ENCODE measurements at places on chromosomes 11 and 22.

GRCh38 chr11:83773950-83774880 is 488.0 kb upstream of the CCDC90B start:
- no peak for DNase-seq

- no peak for DNase-seq
These were observed 31.8 kb downstream of the PIK3IP1 start for GRCh38 chr22:31260474-31260856.

DNA sequence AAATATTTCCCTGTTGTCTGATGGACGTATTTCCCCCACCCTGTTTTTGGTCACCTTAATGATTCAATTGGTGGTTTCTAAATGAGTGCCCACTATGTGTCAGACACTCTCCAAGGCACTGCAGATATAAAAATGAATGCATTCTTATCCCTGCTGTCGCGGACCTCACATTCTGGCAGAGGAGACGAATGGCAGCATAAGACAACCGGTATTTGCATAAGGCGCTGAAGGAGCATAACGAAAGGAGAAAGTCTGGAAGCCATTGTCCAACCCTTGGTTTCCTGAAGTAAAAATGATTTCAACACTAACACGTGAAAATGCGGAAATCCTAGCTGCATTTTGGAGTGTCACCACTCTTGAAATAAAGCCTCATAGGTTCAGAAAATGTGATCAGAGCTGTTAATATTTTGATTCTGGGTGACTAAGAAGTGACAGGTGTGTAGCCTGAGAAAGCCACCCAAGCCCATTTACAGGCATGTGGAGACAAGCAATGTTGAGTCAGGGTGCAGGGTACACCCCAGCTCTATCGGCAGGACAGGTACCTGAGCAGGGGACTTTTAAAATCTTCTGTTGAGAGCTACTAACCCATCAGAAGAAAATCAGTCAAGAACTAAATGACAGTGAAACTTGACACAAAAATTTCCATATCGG is 10.1 kb upstream of the GAB2 start:
- no peak for DNase-seq

DNA sequence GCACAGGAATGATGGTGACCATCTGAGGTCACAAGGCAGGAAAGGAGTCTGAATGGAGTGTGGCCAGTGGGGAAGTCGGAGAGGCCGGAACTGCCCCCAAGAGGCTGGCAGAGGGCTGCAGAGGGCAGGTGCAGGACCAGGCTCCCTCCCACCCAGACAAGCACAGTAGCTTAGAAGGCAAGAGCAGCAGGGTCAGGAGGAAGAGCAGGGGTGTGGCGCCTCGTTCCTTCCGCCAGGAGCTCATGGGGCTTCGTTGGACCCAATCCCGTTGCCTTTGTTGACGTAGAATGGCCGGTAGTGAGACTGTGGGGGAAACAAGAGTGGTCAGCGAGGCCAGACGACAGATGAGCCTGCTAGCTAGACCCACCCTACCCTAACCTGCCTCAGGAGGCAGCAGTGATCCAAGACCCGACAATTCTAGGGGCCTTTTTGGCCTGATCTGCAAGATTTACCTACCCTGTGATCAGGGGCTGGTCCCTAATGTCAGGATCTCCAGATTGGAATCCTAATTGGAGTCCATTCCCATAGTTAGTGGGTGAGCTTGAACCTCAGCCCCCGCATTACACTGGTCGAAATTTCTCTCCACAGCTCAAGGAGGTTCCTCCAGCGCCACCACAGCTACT is 25.6 kb downstream of the TRIM29 start:
- DNase-seq: no peak

- DNase-seq: no peak
These were observed 15.8 kb upstream of the MRGPRD start for GRCh38 chr11:68996376-68997123.

DNA sequence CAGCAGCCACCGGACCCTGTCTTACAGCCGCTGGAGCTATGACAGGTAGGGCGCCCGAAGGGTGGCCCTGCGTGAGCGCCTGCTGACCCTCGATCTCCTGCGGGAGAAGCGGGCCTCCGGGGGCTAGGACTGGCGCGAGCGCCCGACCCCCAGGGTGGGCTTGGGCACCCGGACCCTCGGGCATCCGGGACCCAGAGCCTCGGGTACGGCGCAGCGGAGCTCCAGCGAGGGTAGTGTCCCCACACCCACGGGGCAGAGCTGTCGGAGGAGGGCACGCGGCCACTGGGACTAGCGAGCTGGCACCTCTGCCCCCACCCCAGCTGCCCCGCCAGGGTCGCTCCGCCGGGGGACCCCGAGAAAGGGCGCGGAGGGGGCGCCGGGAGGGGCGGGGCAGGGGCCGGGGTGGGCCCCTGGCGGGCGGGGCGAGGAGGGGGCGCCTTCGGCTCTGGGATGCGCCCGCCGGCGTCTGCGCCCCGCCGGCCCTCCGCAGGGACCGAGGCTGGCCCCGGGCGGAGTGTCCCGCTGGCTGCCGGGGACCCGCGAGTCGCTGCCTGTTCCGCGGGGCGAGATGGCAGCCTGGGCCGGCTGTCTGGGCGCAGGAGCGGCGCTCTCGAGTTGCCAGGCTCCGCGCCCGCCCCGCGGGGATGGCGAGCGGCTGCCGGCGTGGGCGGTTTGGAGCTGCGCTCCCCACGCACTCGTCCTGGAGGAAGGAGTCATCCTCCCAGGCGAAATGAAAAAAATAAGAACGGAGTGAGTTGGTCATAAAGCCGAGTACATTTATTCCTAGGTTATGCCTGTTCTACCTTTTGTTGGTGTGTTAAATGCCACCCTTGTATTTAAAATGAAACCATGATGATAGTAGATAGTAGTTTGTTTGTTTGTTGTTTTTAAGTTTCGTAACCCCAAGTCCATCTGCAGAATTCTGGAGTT is 32.4 kb downstream of the EIF3F start:
- no peak for DNase-seq

- peak; percentile 34 for DNase-seq
These were observed 162.0 kb downstream of the DSCAML1 start for GRCh38 chr11:117634756-117635603.

- DNase-seq: no peak
These were observed 58.3 kb upstream of the EMID1 start for GRCh38 chr22:29147331-29147899.

DNA sequence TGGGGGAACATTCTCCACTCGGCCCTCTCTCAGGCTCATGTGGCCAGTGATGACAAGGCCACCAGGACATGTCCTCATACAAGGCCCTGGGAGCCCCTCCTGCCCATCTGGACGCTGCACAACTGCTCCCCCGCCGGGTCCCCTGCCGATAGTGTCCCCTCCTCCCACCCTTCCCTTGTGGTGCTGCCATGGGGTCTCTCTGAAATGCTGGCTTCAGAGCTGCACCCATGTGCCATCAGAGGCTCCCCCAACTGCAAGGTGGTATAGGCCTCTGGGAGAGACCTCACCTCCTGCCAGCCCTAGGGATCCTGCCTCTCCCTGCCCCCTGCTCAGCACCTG is 113.0 kb downstream of the KCNQ1OT1 start:
- DNase-seq: peak; percentile 28

DNA sequence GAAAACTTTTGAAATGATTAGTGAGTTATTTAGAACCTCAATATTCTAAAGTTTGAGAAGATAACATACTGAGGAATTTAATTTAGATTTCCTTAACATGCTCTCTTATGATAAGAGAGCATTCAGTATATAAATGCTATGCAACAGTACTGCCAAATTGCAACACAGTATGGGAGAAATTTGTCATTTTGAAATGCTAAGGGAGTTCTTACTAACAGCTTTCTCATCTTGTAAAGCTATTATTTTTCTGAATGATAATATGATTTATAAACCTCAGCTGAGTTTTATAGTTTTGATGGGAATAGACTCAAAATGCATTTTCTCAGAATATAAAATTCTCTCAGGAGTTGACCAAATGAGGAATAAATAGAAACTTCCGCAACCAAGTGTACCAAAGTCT is 108.4 kb downstream of the SPON1 start:
- DNase-seq: no peak

DNA sequence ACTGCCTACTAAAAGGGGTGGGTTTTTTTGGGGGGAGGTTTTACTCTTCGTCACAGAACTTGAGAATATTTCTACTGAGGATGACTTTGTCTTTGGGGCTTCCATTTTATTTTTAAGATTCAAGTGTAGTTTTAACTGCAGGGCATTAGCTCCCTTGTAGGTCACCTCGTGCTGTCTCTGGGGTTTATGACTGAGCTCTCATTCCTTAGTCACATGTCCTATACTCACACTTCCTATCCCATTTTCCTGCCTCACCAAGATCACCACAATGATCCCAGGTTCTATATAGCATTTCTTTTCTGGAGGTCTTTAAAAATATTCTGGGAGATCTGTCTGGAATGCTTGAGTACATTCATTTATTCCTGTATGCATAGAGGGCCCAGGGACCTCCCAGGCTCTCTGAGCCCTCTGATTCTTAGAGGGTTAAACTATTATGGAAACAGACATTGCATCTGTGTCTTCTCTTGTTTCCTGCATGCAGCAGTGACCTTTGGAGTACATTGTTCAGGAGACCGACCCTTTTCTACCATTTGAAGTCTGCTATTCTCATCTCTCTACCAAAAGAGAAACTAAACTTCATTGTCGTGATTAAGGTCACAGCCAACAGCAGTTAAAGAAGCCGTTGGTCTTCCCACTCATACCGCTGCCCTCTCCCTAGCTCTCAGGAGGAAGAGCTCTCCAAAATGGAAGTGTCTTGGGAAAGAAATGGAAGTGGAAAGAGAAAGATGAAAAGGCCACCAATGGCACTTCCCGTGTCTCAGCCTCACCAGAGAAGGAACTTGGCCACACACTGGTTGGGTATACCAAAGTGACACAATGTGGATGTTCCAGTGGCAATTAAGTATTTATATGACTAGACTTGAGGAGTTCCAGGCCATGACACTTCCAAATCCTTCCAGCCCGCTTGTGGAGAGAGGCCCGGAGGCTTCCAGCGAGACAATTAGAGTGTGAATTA is 77.5 kb downstream of the ZBTB16 start:
- no peak for DNase-seq

DNA sequence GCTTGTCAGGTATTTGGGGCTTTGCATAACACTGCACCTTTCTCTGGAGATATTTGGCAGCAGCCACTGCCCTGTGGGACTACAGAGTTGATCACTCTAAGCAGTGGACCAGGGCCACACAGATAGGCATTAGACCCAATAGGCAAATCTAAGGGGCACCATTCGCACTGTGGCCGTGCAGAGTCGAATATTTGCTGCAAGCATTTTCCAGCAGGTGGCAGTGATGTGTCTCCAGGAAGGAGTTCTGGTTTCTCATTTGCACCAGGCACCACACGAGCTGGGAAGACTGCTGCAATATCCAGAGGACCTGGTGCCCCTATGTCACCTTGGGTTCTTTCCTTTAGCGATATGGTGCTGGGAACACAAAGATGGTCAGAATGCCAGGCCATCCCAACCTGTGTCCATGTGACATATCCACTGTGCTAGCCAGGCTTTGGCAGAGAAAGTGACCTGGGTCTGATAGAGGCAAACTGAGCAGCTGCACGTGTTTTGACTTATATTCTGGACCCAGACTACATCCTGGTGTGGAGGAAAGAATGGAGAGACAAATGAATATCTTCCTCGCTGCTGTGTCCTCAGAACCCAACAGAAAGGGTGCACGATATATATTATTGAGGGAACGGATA is 318.7 kb downstream of the BUD13 start:
- DNase-seq: no peak

DNA sequence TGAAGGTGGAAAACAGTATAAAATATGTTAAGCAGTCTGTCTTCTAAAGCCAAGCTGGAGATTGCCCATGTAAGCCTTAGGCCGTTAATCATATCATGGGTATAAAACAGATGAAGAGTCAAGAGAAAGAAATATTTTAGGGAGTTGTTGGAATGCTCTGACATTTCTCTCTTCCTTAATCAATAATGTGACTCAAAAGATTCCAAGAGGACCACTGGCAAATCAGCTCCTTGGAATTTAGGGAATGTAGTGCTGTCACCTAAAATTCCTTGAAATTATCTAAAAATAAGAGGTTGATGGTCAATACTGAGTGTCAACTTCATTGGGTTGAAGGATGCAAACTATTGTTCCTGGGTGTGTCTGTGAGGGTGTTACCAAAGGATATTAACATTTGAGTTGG is 525.9 kb downstream of the KCNA4 start:
- no peak for DNase-seq

- no peak for DNase-seq
These were observed 124.5 kb downstream of the UVRAG start for GRCh38 chr11:75939516-75939915.

DNA sequence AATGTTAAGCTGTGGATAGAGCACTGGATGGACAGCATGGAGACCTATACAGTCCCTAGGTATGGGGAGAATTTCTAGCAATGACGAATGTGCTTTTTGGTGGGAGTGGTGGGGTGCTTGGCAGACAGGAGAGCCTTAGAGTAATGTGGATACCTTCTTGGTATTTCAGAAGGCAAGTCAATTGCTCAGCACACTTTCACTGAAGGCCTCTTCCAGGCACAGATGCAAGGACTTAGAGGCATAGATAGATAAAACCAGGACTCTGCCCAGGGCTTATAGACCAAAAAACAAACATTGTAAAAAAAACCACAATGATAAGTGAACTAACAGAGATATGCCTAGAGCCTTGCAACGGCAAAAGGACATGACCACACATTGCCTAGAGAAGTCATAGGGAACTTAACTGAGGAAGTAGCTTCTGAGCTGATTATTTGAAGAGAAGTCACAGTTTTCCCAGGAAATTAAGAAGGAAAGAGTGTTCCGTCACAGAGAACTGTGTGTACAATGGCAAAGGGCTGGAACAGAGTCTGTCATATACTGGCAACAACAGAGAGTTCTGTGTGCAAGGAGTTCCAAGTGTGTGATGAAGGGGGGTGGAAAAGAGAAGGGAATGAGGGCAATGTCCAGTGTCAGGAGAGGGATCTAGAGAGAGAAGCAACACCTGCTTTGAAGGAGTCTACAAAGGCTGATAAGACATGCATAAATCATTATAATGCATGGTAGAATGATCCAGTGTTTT is 65.9 kb upstream of the PICALM start:
- DNase-seq: no peak

DNA sequence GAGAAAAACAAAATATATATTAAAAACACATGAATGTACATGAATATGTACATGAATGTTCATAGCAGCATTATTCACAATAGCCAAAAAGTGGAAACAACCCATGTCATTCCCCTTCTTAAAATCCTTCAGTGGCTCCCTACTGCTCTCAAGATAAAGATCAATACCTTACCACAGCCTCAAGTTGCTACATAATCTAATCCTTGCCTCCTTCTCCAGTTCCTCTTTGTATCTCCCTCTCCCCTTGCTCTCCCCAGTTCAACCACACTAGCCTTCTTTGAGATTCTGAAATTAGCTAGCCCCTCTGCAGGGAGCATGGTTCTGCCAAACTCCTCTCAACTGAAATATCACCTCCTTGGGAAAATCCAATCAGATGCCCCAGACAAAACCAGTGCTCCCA is 28.1 kb downstream of the MTMR2 start:
- no peak for DNase-seq
